ENCODE measurements at places on chromosomes 4 and X.

GRCh38 chr4:1569461-1570151 is 114.5 kb downstream of the FAM53A start:
- DNase-seq = no peak

DNA sequence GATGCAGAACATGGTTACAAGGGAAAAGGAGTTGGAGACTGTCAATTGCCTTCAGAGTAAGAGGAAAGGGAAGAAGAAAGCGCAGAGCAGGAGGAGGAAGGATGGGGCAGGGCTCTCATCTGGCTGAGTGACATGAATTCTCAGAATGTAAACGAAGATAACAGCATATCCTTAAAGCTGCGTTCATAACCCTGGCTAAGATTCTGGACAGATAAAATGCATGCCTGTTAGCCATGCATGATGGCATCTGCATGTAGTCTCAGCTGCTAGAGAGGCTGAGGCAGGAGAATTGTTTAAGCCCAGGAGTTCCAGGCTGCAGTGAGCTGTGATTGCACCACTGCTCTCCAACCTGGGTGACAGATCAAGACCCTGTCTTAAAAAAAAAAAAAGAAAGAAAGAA is 493.5 kb upstream of the PRKX start:
- DNase-seq = no peak

DNA sequence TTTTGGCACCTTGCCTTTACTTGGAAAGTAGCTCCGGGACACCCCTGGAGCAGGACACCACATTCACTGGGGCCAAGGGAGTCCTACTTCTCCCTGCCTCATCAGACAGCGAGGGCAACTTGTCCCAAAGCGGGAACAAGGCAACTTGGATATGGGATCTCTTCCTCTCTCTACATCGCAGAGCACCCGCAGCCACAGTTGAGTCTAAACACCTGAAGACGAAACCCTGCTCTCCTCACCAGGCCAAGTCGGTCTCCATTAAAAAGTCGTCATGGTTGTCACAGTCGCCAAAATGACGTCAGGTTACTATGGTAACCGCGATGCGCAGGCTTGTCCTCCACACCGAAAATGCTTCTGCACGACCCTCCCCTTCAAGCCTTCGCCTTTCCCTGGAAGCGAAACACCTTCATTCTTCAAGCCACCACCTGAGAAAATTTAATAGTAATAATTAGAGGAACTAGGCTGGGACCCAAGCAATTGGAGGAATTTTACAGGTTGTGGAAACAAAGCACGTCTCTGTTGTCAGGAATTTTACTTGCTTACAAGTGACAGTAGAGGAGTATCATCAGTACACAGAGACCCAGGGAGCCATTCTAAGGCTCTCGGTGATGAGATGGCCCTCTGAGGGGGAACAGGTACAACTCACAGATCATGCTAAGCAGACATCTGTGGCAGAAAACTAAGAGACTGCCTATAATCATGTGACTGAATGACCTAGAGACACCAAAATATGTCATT is 30.5 kb upstream of the TCEAL4 start:
- no peak for DNase-seq

GRCh38 chr4:45183905-45184304 is 457.5 kb upstream of the GNPDA2 start:
- DNase-seq = no peak

DNA sequence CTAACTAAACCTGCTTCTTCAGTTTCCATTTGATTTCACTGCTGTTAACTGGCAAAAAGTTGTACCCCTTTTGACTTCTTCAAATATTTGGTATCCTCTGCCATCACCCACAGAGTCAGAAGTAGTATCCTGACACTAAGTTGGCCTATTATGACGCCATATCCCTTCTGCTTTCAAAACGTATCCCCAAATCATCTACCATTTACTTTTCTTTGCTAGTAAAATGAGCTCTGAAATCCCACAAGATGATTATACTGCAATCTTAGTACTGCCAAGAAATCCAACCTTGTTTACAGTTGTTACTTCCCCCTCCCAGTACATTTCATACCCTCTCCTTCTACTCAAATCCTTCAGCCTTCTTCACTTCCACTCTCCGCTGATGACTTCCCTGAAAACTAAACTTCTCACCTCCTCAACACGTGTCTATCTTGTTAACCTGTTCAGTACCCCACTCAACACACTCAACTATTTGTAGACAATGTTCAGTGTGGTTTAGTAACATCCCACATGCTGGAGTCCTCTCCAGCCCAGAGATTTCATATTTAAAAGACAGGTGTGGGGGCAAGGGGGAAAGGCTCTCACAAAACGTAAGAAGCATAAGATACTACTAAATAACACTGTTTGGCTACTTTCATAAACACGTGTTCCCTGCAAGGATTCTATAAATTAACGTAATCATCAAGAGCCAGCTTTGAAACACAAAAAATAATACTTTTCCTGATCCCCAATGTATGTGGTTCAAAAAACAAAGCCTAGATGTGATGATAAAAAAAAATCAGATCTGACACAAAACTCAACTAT is 1.3 kb downstream of the NAF1 start:
- DNase-seq = no peak

GRCh38 chr4:139756391-139757180 is 91.0 kb downstream of the MGST2 start:
- no peak for DNase-seq

GRCh38 chr4:134773497-134774000 is 572.0 kb upstream of the PABPC4L start:
- no peak for DNase-seq

- DNase-seq = no peak
Observed at GRCh38 chr4:20883231-20883630, 183.0 kb downstream of the PACRGL start.

DNA sequence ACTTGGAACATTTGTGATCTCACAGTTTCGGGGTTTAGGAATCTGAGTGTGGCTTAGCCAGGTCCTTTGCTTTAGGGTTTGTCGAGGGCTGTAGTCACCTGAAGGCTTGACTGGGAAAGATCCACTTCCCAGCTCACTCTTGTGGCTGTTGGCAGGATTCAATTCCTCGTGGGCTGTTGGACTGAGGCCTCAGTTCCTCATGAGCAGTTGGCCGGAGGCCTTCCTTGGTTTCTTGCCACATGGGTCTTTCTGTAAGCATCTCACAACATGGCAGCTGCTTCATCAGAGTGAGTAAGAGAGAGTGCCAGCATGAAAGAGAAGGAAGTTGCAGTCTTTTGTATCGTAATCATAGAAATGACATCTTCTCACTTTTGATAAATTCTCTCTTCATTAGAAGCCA is 11.1 kb downstream of the TXLNG start:
- DNase-seq = no peak

- no peak for DNase-seq
Observed at GRCh38 chrX:43003939-43004338, 226.0 kb upstream of the PPP1R2C start.

DNA sequence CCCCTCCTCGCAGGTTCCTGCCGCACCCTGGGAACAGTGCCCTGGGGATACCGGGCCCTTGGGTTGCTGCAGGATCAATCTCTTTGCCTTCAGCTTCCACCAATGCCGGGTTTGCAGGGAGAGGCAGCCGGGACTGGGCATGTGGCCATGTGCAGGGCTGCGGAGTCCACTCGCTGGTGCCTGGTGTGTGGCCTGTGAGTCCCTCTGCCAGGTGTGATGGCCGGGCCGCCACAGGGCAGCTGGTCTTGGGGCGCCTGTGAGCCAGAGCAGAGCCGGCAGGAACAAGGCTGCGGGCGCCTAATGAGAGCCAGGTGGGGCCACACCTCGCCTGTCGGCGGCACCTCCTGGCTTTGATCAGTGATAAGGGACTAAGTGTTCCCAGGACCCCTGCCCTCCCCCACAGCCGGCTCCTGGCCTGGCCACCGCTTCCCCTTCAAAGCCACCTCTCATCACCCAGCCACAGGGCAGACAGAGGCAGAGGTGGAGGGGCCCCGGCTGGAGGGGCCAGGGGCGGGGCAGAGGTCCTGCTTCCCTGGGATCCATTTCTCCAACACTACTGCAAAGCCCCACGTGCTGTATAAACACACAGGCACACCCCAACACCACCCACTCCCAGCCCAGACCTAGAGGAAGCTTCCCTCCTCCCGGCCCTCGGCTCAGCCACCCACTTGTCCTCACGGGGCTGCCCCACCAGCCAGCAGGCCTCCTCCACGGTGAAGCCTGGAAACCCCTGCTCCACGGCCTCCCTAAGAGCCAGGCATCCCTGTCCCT is 132.7 kb downstream of the CPZ start:
- no peak for DNase-seq

- no peak for DNase-seq
Observed at GRCh38 chr4:33592701-33593100, 2651.6 kb downstream of the ARAP2 start.

- DNase-seq = no peak
Observed at GRCh38 chr4:153198719-153199118, 5.5 kb upstream of the TRIM2 start.

- DNase-seq = no peak
Observed at GRCh38 chr4:81562093-81562492, 90.4 kb upstream of the RASGEF1B start.

GRCh38 chr4:110949542-110949941 is 326.7 kb upstream of the PITX2 start:
- no peak for DNase-seq

DNA sequence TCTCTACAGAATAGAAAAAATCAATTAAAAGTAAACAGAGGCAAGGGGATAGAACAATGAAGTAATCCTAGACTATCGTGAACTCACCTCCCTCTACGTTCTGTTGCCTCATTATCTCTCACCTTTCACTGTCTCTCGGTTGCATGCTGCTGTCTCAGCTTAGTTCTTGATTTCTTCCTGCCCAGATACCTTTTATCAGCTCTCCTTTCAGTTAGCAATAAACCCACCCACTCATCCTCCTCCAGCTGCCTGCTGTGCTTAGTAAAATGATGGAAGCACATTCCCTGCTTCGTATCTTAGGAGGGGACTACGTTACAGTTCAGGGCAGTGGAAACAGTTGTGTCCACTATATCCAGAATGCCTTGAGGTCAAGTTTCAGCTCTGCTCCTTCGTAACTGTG is 1709.5 kb upstream of the AGA start:
- no peak for DNase-seq

DNA sequence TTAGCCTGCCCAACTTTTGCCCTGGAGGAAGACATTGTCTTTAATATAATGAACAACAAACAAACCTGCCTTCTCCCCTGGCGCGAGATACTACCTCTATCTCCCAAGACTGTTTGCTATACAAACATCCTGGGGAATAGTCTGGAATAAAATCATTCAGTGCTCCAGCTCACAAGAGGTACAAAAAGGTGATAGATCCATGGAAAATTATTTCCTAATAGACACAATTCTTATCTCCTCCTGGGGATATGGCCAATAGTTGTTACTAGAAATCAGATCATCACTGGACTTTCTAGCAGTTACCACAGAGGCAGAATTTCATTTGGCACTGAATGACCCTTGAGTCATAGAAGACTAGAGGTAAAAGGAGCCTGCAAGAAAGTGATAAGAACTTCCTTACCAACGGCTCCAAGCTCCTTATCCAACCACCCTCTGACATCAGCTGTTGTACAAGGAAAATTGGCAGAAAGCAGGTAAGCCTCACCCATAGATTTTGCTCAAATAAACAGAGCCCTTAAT is 38.1 kb downstream of the MID1 start:
- no peak for DNase-seq

GRCh38 chr4:159319027-159319426 is 216.1 kb downstream of the RAPGEF2 start:
- no peak for DNase-seq

- DNase-seq = no peak
Observed at GRCh38 chrX:137031039-137031438, 2.8 kb downstream of the GPR101 start.

GRCh38 chrX:150683536-150684146 is 9.6 kb upstream of the MTMR1 start:
- DNase-seq = no peak

DNA sequence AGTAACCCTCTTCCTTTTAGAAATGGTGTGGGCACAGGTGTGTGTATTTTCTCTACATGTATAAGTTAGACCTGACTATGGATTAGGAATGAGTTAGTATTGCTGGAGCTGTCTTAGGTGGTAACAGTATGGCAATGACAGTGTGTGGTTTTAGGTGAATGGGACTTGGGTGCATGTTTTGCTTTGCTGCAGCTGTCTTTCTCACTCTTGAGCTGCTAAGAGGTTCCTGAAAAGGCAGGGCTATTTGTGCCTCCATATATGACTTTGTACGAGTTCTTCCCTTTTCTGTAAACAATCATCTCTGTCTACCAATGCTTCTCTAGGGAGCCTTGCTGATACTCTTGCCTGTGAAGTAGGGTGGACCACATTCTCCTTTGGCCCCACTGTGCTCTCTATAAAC is 234.8 kb upstream of the HHIP start:
- no peak for DNase-seq

GRCh38 chr4:44623676-44624075 is 27.7 kb downstream of the YIPF7 start:
- DNase-seq = no peak

DNA sequence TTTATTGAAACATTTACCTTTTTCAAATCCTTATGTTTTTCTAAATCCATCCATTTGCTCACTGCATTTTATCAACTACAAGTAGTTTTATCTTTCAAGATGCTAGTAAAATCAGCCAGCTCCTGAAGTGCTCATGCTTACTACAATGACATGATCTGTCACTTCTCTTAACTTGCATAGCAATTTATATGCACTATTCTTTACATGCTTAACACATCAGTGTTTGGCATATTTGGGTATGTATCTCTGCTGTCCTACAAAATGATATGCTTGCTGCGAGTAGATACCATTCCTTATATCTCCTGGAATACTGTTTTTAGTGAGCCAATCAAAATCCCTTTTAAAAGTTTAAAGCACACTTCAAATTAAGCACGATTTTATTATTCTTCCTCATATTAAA is 2726.8 kb downstream of the PCDH7 start:
- no peak for DNase-seq

- no peak for DNase-seq
Observed at GRCh38 chr4:55910140-55910539, 38.6 kb upstream of the CEP135 start.

GRCh38 chrX:108541286-108541685 is 101.6 kb downstream of the COL4A5 start:
- DNase-seq = no peak

DNA sequence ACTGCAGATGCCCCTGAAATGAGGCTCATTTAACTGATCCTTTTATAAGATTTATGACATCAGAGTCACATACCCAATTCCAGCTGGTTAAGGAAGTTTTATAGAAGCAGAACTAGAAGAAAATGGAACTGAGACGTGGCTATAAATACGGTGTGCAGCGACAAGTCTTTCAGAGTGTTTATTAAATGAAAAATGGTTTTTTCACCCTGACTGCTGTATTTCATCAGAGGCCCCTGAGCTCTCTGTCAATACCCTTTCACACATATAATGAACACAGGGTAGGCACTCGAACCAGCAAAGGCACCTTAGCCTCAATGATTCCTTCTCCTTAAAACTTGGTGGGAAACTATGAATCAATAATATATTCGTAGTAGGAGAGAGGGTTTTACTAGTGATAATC is 380.8 kb upstream of the ANXA10 start:
- no peak for DNase-seq

DNA sequence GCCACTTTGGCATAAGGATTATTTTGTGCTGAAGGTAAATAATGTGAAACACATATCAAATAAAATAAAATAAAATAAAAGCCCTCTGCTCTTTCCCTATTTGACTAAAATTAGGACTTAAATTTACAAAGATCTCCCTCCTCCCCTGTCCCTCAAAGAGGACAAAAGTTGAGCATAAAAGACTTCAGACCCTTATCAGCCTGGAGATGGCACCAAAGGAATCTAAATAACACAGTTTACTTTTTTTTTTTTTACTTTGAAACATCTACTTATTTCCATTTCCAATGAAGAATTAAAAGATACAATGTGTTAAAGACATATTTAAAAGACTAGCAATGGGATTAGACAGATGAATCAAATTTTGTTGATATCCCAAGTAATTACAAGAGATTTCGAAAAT is 89.7 kb downstream of the EPHA5 start:
- DNase-seq = no peak

- DNase-seq = no peak
Observed at GRCh38 chr4:76783836-76784235, 114.1 kb downstream of the SOWAHB start.

All from SW 1271 (cell line).